Motor neuron (in vitro differentiated cells): ENCODE measurements at places on chromosomes 3 and 15. TPM values are rescaled to one million over a fixed set of nuclear protein-coding genes. Genes with fewer than 3 reads are reported as not detected.

GRCh38 chr15:100628746-100629145 lies 26.4 kb downstream of the ASB7 start:
- no peak for ATAC-seq

Gene CPLX3
- total RNA-seq, result 0.32 and 0.52 TPM in 2 replicates

DNA sequence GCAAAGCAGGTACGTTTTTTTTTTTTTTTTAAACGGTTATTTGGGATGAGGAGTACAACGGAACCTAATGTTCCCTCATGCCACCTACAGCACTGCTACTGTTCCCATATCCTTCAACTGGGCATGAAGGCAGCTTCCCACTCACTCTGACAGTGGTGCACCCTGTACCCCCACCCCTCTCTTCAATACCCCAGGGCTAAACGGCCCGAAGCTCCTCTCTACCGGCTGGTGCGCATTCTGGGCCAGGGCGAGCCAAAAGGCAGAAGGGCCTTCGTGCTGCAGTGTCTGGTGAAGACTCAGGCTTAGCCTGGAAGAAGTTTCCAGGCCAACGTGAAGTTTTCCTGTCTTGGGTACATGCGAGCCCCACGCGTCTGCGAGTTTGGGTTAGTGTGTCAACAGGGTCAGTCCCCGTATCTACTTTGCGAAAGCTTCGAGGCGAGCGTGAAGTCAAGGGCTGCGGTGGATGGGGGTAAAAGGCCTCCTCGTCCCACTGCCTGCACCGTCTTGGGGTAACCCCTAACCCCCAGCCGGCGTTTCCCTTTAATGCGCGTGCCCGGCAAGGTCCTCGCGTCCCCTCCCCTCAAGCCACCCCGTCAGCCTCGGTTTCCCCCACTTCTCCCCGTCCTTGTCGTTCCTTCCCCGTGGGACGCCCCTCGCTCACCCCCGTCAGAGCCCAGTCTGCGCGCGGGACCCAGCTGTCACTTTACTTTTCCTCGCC lies 765 bp upstream of the UBE2E2 start:
- no peak for ATAC-seq

DNA sequence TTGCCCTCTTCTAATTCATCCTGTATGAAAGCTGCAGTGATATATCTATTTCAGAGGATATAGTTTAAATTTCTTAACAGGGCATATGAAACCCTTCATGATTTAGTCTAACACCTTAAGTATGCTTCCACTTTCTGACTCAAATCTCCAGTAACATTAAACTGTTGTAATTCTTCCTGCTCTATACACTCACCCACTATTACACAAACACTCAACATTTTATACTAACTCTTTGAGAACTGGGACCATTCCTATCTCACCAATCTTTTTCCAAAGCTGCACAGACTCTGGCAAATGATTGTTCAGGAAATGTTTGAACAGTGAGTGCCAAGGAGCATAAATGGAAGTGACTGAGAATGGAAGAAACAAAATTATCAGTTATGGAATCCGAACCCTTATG lies 560.4 kb upstream of the DPPA4 start:
- no peak for ATAC-seq

GRCh38 chr15:26661107-26661506 lies 111.8 kb downstream of the GABRB3 start:
- no peak for ATAC-seq

DNA sequence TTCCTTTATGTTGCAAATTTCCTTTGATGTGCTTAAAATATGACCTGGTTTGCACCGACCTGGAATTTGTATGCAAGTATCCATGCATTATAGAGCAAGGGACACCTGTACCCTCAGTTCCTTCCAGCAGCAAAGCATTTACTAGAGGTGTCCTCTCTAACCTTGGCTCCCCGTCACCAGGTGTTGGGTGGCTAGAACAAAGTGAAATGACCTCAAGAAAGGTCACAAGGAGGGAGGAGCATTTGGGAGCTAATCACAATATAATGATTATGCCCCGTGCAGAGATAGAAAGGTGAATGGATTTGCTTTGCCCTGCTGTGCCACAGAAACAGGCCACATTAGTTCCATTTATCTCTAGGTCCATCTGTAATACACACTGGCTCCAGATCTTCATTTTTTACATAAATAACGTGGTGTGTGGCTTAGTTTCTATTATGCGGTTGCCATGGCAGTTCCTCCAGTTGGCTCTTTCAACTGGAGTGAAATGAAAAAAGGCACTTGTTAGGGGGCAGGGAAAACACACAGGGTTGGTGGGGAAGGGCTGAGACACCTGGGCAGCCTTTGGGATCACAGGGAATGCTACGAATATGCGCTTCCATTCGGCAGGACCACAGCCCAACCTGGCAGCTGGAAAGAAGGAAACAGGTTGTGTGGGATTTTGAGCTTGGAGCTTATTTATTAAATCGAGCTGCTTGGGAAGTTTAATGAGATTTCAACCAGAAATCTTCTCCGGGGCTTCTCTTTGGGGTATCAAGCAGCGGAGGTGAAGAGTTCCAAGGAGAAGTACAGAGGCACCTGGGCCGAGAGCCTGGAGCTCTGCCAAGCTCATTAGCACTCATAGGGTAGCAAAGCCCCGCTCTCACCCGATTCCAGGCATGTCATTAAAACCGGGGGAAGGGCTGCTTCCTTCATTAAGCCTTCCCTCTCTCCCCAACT lies 233.5 kb upstream of the ST8SIA2 start:
- ATAC-seq, result peak; percentile 46

- ATAC-seq, result no peak
Measured at GRCh38 chr3:123637841-123638240, 53.0 kb upstream of the HACD2 start.

Gene EXD1
- total RNA-seq, result 0.14 and 0.25 TPM in 2 replicates

Gene TMEM44
- total RNA-seq, result 13.4 and 13.6 TPM in 2 replicates

DNA sequence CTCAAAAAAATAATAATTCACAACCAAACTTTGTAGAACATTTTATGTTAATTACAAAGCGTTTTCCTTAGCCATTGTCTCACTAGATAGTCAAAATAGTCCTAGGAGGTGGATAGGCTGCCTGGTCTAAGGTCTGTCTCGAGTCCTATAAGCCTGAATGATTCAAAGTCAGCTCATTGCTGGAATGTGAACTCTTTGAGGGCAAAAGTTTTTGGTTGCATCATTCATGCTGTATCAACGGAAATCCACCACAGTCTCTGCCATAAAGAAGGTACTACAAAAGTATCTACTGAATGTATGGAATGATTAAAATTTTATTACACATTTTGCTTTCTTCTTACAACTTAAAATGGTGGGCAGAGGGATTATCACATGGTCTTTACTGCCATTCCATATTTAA lies 387.3 kb upstream of the RARB start:
- ATAC-seq, result no peak

DNA sequence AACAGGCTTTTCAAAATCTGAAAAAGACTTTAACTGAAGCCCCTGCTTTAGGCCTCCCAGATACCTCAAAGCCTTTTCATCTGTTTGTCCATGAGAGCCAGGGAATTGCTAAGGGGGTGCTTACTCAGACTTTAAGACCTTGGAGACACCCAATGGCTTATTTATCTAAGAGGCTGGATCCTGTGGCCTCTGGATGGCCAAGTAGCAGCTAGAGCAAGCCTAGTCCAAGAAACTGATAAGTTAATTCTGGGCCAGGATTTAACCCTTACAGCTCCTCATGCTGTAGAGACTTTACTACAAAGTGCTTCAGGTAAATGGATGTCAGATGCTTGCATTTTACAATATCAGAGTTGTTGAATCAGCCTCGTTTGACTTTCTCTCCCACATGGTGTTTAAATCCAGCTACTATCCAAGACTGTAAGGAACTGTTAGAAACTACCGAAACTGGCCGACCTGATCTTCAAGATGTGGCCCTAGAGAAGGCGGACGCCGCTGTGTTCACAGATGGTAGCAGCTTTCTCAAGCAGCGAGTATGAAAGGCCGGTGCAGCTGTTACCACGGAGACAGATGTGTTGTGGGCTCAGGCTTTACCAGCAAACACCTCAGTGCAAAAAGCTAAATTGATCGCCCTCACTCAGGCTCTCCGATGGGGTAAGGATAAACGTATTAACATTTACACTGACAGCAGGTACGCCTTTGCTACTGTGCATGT lies 3.3 kb downstream of the DET1 start:
- no peak for ATAC-seq

DNA sequence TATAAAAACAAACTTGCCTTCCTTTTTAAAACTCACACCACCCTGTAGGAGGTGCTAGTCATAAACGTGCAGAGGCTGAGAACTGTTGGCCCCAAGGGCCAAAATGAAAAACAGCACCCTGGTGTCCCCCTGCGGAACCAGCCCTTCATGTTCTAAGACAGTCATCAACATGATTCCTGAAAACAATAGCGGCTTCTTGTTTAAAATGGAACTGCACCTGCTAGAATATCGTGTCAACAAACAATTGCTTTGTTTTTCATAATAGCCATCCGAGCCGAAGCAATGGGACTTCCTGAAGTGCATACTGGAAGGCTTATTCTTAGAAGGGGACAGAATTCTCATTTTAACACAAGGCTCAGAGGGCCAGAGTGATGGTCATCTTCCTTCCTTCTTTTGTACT lies 43.7 kb downstream of the MECOM start:
- ATAC-seq, result no peak

DNA sequence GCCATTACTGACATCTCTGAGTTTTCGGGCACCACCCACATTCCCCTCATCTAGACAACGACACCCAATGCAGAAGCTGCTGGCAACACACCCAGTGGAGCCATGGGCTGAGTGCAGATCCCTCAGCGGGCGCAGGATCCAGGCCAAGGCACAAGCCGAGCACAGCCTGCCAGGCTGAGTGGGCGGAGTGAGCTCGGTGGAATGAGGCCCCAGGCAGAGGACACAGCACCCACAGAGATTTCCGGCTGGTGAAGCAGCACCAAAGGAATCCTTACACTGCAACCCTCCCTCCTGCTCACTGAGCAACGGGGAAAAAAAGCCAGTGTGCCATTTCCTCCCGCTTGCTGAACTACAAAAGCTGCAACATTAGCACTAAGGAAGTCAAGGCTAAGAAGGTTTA lies 34.3 kb downstream of the ZMAT3 start:
- no peak for ATAC-seq

Gene COX17
- 53.7 and 56.4 TPM in 2 replicates for total RNA-seq

GRCh38 chr15:82651708-82652107 lies 4.5 kb upstream of the CPEB1 start:
- ATAC-seq, result no peak

DNA sequence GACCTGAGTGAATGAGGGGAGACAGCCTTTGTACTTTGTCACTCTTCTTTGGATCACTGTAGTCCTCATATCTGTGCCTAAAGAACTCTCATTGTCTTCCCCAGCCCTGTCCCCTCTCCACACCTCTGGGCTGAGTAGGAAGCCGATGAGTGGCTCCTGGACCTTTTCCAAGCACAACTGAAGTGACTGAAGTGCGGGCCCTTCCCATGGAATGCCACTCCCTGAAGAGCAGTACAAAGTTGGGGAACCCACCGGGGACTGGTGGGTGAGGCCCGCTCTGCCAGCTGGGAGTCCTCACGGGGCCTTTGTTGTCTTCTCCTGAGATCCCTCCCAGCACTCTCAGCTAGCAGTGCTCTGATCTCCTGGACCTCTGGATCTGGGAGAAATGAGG lies 90.1 kb downstream of the AAGAB start:
- ATAC-seq, result no peak

- ATAC-seq, result no peak
Measured at GRCh38 chr15:20341901-20342600, 199.5 kb downstream of the GOLGA6L6 start.

- no peak for ATAC-seq
Measured at GRCh38 chr3:159069866-159070425, 268.1 kb downstream of the MFSD1 start.

GRCh38 chr3:141436180-141436579 lies 50.6 kb upstream of the RASA2 start:
- ATAC-seq, result no peak

Gene TGM4
- 0.38 and 0.49 TPM in 2 replicates for total RNA-seq

- no peak for ATAC-seq
Measured at GRCh38 chr15:34214135-34214534, 4.2 kb upstream of the KATNBL1 start.

Gene SNTN
- total RNA-seq, result 0.14 TPM in 1 of 2 replicates, not detected in the other

Gene WNT5A
- 29.9 and 38.8 TPM in 2 replicates for total RNA-seq

Gene NR2E3
- 0.77 and 2.2 TPM in 2 replicates for total RNA-seq

- ATAC-seq, result peak; percentile 25
Measured at GRCh38 chr3:178845420-178846118, 226.0 kb downstream of the ZMAT3 start.

DNA sequence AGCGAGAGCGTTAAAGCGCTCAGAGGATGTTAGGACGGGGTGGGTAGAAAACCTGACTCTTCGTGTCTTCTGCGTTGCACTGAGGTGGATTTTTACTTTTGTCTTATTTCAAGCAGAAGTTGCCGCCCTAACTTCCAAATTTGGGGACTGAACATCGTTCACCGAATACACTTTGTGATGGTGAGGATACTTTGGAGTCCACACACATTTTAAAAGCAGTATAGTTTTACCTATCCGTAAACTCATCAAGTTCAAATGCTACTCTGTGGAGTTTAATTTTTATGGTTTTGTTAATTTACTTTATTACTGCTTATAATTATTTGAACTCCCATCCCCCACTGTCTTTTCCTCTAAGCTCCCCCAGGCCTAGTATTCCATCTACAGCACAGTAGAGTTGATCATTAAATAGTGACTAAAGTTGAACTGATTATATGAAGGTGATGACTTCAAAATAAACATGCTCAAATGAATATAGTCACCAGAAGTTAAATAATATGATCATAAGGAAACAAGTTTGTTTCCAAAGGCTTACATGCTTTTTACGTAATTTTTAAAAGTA lies 617 bp upstream of the EOGT start:
- no peak for ATAC-seq

DNA sequence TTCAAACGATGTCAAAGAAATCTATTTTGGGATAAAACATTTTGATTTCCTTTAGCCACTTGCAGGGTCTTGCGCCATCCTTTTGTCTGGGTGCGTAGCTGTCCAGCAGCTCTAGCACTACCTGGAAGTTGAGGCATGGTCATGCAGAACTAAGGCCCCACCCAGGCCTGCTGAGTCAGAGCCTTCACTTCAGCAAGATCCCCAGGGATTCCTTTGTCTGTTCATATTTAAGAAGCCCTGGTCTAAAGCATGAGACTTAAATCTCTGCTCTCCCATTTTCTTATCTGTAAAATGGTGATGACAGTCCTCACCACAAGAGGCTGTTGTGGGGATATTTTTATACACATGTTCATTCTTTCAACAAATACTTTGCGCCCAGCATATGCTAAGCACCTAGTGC lies 99.0 kb upstream of the CTDSPL start:
- no peak for ATAC-seq

Gene SCAMP2
- total RNA-seq, result 12.3 and 19.0 TPM in 2 replicates

GRCh38 chr3:123769356-123769743 lies 114.8 kb downstream of the MYLK start:
- ATAC-seq, result no peak

Gene TNFAIP8L3
- 2.6 and 3.5 TPM in 2 replicates for total RNA-seq

GRCh38 chr3:114619771-114620170 lies 325.9 kb downstream of the TIGIT start:
- no peak for ATAC-seq

GRCh38 chr3:23164746-23165145 lies 38.4 kb upstream of the UBE2E2 start:
- ATAC-seq, result no peak

Gene CCR9
- 0.57 and 0.59 TPM in 2 replicates for total RNA-seq

- no peak for ATAC-seq
Measured at GRCh38 chr3:184295771-184296170, 3.3 kb upstream of the PSMD2 start.

Gene CGGBP1
- 50.4 and 51.3 TPM in 2 replicates for total RNA-seq
